Inflammatory macrophage treated with lipopolysaccharide for 1 hour (primary cell): ENCODE measurements at places on chromosomes 1 and 21.
A peak's percentile ranks its signal among the peaks of the same experiment; 100 is the strongest.

DNA sequence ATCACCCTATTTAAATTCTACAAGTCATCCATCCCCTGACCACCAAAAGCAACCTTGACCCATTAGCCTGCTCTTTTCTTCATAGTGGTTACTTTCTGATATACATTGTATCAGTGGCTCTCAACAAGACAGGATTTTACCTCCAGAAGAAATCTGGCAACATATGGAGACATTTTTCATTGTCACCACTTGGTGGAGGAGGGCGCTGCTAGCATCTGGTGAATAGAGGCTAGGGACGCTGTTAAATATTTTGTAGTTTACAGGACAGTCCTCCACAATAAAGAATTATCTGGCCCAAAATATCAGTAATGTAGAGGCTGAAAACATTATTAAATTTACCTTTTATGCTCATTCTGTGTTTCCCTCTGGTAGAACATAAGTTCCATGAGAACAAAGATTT lies 6.1 kb downstream of the HSPA13 start:
- no peak for DNase-seq

DNA sequence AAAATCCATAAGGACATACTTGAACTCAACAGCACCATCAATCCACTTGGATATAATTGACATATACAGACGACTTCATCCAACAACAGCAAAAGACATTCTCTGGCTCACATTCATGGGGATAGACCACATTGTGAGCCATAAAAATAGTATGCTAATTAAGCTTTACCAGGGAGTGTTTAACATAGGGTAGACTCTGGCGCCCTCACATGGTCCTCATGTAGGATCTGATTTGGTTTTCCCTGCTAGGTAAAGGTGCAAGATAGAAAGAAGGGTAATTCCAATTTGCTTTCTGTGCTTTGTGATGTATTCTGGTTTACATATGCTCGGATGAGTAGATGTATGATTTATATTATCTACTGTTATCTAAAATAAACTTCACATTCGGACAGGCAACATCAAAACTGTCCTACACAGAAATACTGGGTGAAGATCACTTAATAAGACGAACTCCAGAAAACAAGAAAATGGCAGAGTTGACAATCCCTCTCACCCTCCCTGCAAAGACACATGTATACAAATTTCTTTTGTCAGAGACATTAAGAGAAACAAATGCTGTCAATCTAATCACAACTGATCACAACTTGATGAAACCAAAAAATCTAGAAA lies 27.7 kb downstream of the CR1L start:
- peak; percentile 16 for DNase-seq

DNA sequence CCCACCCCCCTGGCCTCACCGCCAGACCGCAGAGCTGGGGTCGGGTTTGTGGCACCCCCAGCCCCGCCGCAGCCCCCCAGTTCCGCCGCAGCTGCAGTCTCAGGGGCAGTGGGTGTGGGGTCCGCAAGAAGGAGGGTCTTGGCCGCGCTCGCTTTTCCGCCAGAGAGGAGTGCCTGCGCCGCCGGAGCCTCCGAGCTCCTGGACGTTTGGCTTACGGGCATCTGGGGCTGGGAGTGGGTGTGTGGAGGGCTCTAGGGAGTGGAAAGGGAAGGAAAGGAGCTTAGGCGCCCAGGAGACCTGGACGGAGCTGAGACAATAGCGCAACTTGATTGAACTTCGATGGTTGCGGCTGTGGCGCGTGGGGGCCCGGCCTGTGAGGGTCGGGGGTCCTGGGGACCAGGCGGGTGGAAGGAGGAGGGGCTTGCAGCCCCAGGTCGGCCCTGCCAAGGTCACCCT lies 88.8 kb upstream of the IPO9 start:
- DNase-seq, result no peak

GRCh38 chr1:236201786-236202185 lies 59.4 kb downstream of the GPR137B start:
- peak; percentile 45 for DNase-seq

DNA sequence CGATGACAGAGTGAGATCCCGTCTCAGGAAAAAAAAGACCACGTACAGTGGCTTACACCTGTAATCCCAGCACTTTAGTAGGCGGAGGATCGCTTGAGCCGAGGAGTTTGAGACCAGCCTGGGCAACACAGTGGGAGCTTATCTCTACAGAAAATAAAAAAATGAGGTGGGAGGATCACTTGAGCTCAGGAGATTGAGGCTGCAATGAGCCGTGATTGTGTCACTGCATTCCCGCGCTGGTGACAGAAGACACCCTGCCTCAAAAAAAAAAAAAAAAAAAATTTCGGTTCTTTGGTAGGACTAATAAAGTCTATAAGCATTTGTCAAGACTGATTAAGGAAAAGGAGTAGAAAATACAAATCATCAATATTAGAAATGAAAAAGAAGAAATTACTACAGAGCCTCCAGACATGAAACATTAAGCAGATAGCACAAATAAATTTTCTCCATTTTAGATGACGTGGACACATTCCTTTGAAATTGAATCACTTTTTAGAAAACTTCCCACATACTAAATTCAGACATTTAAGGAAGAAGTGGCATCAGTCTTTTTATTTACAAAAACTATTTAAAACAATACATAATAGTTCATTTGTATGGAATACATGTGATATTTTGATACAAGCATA lies 30.4 kb downstream of the MORC3 start:
- no peak for DNase-seq

DNA sequence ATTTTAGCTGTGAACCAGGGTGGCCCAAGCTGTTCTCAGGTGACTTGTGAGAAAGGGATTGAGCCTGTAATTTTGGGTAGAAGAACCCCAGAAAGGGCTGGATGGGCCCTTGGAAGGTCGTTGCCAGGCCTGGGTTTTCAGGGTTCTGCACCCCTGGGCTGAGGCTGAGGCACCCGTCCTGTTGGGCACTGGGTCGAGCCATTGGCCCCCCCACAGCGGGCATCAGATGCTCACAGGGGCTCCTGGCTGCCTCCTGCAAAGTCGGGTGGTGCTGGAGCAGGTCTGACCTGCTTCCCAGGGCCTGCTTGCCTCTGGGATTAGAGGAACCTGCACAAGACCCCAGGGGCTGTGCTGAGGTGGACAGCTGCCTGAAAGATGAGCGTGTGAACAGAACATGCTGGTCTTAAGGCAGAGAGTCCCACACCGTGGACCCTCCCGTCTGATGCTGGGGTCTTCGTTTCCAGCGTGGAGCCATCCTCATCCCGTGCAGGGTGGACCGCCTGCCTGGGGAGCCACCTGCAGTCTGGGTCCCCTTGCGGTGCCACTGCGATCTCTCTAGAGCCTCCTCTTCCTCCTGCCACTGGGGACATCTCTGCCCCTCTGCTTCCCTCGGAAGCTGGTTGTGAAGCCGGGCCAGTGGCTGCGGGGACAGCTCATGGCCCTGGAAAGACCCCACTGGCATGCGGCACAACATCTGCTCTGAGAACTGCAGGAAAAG lies 1.7 kb upstream of the TRPM2 start:
- no peak for DNase-seq

DNA sequence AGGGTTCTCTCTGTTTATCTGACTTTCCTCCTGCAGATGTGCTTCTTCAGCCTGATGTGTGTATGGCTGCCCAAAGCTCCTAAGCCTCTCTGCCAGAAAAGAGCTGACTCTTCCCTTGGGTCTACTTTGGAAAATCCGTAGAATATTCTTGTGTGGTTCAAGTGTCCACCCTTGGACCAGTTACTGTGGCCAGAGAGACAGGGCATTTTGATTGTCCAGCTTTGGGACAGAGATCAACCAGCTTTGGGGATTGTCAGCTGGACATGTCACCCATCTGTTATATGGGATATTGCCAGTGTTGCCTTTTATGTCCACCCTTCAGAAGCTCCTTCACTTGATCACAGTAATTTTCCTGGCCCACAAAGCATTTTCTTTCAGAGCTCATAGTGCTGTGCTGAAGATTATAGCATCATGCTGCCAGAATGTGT lies 126.2 kb upstream of the L1TD1 start:
- DNase-seq, result no peak
